Neural crest cell (in vitro differentiated cells): ENCODE measurements at places on chromosomes 3 and 15.

- DNase-seq: no peak
These were observed 95.1 kb downstream of the LRIG1 start for GRCh38 chr3:66405701-66406091.

GRCh38 chr3:114746502-114746901, 400.6 kb downstream of the ZBTB20 start:
- DNase-seq: no peak

- no peak for DNase-seq
These were observed 78.6 kb downstream of the MLH1 start for GRCh38 chr3:37071921-37072320.

DNA sequence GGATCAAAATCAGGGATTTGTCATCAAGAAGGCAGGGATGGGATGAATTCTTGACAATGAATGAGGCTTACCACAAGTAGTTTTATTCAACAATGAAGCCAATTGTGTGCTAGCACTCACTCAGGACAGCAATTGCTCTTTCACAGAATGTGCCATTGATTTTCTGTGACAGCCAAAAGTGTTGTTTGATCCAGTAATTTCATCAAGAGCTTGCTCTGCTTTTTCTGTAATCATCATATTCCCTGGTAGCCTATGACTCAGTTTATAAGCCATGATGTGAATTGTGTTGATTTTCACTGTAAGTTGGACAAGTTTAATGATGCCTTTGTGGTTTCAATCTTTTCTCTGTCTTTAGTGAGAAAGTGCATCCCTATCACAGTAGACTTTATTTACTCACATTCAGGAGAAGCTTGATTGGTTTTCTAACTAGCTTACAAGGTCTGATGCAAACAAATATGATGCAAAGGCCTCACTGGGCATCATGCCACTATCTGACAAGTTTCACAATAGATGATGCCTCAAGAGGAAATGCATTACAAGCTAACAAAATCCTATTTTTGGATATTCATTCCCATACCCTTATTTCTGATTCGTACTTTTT, 13.6 kb upstream of the CSRNP1 start:
- no peak for DNase-seq

- no peak for DNase-seq
These were observed 129.0 kb upstream of the LIPC start for GRCh38 chr15:58302832-58303231.

GRCh38 chr15:49331951-49332350, 91.1 kb upstream of the FGF7 start:
- DNase-seq: no peak

DNA sequence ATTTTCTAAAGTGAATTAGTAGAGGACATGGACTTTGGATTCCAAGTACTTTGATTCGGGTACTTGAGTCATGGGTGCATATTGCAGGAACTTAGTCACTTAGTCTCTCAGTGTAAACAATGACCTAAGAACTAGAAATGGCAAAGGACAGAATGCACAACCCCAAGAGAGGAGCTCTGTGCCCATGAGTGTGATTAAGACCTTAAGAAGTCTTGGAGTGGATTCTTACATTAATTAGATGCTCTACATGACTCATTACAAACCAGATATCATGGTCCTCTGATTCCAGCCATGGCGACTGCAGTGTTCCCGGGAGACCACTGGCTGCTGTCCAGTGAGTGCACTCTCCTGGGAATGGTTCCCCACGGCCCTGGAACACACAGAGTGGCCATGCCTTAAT, 251.5 kb downstream of the GABRG3 start:
- no peak for DNase-seq

DNA sequence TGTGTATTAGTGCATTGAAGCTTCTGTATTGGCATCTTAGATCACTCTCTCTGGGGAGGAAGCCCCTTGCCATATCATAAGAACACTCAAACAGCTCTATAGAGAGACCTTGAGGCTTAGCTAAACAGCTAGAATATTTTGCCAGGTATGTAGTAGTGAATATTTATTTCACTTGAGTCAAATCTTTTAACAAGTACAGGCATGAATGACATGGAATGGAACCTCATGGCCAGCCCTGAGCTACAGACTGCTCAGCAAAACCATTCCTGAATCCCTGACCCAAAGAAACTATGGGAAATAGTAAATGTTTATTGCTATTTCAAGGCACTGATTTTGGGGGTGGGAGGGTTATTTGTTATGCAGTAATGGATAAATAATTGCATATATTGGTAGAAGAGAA, 604.8 kb downstream of the MECOM start:
- no peak for DNase-seq

- no peak for DNase-seq
These were observed 93.8 kb upstream of the UNC13C start for GRCh38 chr15:53884441-53884840.

DNA sequence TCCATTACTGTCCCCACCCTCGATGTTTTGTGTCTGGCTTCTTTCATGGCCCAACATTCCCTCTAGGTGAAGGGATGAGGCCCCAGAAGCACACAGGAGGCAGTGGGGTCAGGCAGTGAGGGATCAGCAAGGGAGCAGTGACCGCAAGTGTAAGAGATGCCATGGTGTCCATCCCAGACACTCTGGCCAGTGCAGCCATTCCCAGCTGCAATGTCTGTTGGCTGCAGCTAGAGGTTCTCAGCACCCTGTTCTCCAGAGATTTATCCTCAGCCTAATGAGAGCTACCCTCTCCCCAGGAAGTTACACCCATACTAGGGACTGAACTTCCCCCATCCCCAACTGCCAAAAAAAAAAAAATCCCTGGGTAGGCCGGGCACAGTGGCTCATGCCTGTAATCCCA, 40.2 kb downstream of the TRANK1 start:
- no peak for DNase-seq

DNA sequence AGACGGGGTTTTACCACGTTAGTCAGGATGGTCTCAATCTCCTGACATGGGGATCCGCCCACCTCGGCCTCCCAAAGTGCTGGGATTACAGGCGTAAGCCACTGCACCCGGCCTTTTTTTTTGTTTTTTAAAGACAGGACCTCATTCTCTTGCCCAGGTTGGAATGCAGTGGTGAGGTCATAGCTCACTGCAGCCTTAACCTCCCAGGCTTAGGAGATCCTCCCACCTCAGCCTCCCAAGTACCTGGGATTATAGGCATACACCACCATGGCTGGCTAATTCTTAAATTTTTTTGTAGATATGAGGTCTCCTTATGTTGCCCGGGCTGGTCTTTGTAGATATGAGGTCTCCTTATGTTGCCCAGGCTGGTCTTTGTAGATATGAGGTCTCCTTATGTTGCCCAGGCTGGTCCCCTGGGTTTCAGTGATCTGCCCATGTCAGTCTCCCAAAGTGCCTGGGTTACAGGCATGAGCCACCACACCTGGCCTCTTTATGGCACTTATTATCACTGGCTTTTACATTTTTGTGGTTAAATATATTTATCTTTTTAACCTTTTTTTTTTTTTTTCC, 82.3 kb upstream of the RNU6-1 start:
- no peak for DNase-seq

DNA sequence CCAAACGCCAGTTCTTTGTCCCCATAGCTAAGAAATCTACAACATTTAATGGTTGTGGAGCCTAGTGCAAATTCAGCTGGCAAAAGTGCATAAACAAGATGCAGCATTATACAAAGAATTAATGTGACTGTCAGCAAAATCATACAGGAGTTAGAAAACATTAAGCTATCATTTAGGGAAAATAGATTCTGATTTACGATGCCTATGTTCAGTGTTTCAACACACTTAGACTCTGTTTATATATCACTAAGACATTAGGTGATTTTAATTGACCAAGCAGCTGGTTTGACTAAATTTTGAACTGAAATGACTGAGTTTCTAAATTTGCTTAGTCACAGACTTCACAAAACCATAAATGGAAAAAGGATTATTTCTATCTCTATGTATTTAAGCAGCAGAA, 1076.8 kb downstream of the TBL1XR1 start:
- no peak for DNase-seq

GRCh38 chr15:98514034-98514622, 134.2 kb upstream of the IGF1R start:
- no peak for DNase-seq

DNA sequence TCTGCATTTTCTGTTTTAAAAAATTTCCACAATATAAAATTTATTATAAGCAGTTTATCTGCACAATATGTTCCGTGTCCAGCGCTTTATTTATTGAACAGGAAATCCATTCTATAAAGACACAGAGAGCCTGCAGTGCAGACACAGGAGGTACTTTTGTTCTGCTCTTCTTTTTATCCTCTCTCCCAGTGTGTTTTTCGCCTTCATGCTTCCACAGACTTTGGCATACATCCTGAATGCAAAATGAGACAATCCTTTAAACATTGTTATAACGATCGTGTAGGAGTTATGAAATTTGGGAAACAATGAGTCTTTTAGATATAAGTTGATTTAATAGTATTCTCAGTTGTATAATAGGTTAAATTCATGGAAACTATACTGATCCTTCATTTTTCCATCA, 749.2 kb downstream of the NAALADL2 start:
- DNase-seq: no peak

DNA sequence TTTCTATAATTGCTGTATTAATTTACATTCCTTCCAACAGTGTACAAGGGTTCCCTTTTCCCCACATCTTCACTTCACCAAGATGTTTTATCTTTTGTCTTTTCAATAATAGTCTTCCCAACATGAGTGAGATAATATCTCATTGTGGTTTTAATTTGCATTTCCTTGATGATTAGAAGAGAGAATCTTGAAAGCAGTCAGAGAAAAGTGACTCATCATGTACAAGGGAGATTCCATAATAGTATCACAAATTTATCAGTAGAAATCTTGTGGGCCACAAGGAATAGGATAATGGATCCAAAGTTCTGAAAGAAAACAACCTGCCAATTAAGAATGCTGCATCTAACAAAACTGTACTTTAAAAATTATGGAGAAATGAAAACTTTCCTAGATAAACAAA, 189.3 kb downstream of the NECTIN3 start:
- no peak for DNase-seq

- DNase-seq: no peak
These were observed 828 bp downstream of the THOC7 start for GRCh38 chr3:63862804-63863149.

GRCh38 chr15:37806808-37807207, 127.6 kb upstream of the TMCO5A start:
- no peak for DNase-seq

DNA sequence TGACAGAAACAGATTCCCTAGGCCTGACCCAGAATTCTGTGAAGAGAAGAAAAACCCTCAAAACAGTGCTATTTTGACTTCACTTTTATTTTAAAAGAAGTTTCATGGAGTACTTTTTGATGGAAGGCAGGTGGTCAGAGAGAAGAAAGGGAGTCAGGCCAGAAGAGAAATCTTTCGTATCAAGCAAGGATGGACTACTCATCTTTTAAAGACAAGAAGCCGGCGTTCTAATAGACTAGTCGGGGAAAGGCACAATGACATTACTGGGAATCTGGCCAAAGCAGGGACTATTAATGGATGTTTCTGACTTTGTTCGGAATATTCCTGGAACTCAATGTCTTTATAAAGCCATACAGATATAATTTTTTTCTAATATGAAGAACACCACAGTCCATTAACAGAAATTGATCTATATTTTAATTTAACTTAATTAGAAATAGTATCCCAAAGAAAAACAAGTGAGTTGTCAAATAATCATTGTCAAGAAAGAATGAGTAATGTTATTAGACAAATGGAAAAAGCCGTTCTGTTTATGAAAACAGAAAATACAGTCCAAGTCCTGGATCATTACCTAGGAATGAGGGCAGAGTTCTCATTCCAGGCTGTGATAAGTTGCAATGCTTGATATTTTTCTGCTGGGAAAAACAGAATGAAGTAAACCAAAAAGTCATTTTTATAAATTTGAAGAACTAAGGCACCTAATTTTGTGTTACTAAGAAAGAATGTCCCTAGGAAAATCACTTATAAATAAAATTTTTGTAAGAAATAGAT, 23.7 kb upstream of the PCOLCE2 start:
- no peak for DNase-seq

- no peak for DNase-seq
These were observed 23.4 kb downstream of the XPC start for GRCh38 chr3:14154895-14155440.

- DNase-seq: no peak
These were observed 631.7 kb upstream of the CCDC54 start for GRCh38 chr3:106745344-106746168.

DNA sequence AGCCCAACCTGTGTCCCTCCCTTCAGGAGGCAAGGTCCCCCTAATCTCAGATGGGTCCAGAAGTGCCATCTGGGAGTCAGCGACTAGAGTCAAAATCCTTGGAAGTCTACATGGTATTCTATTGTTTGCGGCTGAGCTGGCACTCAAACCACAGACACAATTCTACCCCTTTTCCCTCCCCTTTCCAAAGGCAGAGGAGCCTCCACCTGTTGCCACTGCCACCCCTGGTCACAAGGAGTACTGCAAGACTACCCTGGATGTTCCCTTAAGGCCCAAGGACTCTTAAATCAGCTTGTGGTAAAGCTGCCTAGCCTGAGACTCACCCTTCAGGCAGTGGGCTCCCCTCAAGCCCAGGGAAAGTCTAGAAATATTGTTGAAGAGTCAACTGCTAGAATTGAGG, 4.3 kb upstream of the OR5H6 start:
- DNase-seq: no peak

DNA sequence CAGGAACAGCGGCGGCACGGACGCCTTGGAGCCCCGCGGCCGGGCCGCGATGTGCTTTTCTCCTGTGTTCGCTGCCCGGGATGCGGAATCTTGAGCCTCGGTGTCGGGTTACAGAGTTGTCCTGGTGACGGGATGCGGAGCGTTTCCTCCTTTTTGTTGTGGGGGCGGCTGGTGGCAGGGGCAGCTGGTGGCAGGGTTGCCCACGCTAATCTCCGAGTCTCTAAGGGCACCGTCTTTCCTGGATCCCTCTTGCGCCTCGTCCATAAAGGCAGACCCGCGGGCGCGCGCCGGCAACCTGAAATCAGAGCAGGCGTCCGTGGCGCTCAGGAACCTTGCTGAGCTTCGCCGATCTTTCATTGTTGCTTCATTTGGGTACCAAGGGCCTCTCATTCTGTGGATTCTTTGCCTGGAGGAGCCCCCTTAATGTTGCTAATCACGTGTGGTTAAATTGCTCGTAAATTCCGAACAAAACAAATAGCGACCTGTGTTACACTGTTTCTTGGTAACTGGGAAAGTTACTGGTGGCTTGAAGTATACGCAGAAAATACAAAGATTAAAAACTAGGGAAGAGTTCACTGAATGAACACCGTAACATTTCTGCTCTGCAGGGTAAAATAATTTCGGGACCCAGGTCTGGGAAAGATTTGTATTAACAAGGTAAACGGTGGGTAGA, 844 bp upstream of the PFN2 start:
- no peak for DNase-seq

- DNase-seq: no peak
These were observed 420.6 kb downstream of the TBL1XR1 start for GRCh38 chr3:176776622-176777175.

DNA sequence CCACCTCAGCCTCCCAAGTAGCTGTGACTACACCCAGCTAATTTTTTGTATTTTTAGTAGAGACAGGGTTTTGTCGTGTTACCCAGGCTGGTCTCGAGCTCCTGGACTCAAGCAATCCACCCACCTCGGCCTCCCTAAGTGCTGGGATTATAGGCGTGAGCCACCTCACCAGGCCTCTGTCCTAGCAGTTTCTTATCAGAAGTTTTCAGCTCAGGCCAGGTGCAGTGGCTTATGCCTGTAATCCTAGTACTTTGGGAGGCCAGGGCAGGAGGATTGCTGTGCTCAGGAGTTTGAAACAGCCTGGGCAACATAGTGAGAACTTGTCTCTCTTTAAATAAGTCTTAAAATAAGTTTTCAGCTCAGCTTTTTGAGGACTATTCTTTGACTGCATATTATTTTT, 48.4 kb downstream of the SGO1 start:
- no peak for DNase-seq
